ENCODE measurements at places on chromosomes 6 and 20. TPM values are rescaled to one million over a fixed set of nuclear protein-coding genes. Genes with fewer than 3 reads are reported as not detected.

- no peak for DNase-seq
Measured at GRCh38 chr6:11331111-11331510, 98.6 kb upstream of the NEDD9 start.

DNA sequence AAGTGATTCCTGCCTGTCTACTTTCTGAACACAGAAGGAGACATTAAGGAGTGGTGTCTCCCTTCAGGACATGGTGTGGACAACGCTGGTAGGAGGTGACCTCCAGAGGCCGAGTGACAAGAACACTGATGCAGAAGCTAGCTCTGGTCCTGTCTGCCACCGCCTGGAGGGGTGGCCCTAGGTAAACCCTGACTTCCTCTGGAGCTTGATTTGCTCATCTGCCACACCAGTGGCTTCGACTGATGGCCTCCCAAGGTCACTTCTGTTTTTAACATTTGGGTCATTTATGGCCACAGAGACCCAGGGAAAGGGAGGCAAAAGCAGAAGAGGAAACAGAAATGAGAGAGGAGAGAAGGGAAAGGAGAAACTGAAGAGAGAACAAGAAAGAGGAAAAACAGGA is 49.4 kb upstream of the SLC22A23 start:
- DNase-seq: no peak

- DNase-seq: no peak
Measured at GRCh38 chr20:58841539-58842264, 9.0 kb downstream of the GNAS-AS1 start.

GRCh38 chr6:33737267-33738026 is 9.3 kb downstream of the IP6K3 start:
- no peak for DNase-seq

GRCh38 chr6:33908025-33908424 is 104.2 kb upstream of the MLN start:
- no peak for DNase-seq

- no peak for DNase-seq
Measured at GRCh38 chr20:50126662-50127061, 13.7 kb upstream of the UBE2V1 start.

DNA sequence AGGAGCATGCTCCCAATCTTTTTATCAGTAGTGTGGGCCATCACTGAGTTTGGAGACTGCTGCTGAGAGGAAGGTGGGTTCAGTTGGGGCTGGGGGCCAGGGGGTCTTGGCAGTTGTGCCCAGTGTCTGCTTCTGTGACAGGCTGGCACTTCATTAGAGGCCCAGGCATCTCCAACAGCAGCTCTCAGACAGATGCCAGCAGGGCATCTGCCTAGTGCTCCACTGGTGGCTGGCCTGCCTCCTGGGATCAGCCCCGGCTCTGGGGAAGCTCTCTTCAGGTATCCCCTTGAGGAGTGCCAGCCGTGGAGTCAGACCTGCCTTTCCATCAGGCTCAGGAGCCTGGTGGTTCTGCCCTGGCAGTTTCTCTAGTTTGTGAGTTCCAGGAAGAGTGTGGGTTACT is 77.3 kb downstream of the DTD1 start:
- DNase-seq: no peak

GRCh38 chr20:8227293-8227692 is 95.2 kb downstream of the PLCB1 start:
- no peak for DNase-seq

DNA sequence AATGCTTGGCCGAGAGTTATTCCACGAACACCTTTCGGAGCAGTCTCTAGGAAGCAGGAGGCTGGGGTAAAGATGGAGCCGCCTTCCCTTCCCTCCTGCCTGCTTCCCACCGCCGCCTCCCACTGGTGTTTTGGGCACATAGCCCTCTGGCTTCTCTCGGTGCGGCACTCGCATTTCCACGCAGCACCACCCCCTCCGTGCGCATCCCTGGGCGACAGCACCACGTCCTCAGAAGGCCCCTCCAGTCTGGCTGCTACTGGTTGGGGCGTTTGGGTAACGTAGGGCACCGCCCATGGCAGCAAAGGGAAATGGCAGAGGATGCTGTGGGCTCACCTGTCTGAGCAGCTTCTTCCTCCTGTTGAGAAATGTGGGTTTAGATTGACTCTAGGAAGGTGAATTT is 2.4 kb downstream of the COL20A1 start:
- no peak for DNase-seq

DNA sequence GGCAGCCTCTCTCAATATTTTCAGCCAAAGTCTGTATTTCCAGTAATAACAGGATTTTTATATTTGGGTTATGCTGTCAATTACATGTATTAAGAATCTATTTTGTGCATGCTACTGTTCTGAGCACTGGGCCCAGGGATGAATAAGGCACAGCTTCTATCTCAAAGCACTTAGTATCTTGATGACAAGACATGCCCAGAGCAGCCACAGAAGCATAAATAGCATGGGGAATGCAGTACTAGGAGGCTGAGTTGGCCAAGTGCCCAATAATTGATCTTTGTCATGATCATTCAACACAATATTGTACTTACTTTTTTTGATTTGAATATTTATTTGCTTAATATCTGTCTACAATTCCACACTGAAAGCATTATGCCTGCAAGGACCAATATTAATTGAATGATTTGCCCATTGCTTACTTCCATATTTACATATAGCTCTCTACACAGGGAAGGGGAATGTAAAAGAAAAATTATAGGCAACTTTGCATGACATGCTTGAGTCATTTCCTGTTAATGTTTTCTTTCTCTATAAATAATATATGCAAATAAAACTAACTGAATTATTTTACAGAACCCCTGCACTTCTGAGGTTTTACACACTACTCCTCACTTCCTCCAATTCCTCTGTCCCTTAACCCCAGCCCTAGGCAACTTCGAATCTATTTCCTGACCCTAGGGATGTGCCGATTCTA is 298.9 kb upstream of the BMP2 start:
- no peak for DNase-seq

GRCh38 chr6:137510923-137511322 is 16.7 kb upstream of the OLIG3 start:
- no peak for DNase-seq

DNA sequence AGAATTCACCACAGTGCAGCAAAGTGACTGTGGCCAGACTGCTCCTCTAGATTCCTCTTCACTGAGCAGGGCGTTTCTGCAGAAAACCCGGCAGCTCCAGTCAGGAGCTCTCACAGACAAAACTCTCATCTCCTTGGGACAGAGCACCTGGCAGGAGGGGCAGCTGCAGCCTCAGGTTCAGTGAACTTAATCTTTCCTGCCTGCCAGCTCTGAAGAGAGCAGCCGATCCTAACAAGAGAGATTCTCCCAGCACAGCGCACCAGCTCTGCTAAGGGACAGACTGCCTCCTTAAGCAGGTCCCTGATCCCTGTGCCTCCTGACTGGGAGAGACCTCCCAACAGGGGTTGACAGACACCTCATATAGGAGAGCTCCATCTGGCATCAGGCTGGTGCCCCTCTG is 1065.5 kb downstream of the GRIK2 start:
- no peak for DNase-seq

DNA sequence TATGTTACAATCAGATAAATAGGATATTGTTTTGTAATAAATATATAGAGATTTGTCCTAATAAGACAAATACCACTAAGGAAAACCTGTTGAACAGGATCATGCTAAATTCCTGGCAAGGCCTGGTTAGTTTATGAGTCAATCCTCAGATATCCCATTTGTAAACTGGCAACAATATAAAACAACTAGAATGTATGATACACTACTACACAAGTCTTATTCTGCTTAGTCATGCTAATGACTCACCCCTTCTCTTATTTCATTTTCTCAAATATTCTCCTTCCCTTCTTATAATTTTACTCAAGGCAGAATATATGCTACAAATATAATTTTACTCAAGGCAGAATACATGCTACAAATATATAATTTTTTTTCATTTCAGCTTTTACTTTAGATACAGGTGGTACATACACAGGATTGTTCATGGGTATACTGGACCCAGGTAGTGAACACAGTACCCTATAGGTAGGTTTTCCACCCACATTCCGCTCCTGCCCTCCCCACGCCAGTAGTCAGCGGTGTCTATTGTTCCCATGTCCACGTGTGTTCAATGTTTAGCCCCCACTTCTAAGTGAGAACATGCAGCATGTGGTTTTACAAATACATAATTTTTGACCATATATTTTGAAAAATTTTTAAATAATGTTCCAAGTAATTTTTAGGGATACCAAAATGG is 6.3 kb downstream of the OSER1 start:
- peak; percentile 94 for DNase-seq

DNA sequence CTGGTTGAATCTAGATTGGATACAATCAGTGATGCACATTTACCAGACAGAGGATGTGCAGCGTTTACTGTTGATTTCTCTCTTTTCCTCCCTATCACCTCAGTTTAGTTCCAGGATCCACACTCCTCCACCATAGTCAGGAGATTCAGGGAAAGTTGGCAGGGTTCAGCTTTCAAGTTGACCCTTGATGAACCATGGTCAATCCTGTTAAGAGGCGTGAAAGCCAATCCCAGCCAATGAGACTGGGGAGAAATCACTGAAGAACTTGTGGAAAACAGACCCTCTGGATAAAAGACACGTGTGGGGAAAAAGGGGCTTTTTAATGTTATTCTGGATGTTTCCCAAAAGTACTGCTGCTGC is 19.2 kb upstream of the SCP2D1 start:
- DNase-seq: no peak

- no peak for DNase-seq
Measured at GRCh38 chr6:33433544-33434191, 13.8 kb downstream of the SYNGAP1 start.

DNA sequence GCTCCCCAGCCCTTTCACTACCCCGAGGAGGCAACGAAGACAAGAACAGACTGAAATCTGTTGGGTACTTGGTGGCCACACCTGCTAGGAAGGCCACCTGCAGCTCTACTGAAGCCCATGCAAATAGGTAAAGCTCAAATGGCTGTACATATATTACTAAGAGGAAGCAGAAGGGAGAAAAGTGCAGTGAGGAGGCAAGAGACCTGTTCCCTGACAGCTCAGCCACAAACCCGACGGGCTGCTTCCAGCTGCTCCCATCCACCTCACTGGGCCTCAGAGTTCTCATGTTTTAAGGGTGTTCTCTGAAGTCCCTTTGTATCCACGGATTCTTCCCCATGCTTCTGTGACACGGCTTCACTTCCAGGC is 24.6 kb downstream of the TRAM2 start:
- DNase-seq: peak; percentile 54

GRCh38 chr6:120735641-120736040 is 598.6 kb downstream of the TBC1D32 start:
- no peak for DNase-seq

GRCh38 chr6:48027704-48028435 is 83.1 kb downstream of the PTCHD4 start:
- DNase-seq: no peak

DNA sequence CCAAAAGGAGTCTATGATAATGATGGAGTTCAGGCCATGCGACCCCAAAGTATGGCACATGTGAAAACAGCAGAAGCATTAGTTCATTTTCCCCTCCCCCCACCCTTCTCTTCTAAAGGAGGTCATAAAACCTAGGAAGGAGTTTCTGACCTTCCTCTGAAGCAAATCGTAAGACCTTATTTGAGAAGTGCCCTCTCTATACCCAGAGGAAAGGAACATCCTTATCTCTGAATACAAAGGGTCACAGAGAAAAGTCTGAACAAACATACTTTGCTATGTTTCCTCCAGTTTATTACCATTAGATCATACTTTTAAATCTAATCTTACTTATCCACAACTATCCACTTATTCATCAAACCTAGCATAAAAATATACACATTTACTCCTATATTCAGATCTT is 48.6 kb downstream of the SLX4IP start:
- no peak for DNase-seq

GRCh38 chr6:132811276-132811675 is 3.1 kb upstream of the RPS12 start:
- DNase-seq: peak; percentile 18

- DNase-seq: peak; percentile 77
Measured at GRCh38 chr6:140921366-140922226, 1211.1 kb upstream of the GJE1 start.

DNA sequence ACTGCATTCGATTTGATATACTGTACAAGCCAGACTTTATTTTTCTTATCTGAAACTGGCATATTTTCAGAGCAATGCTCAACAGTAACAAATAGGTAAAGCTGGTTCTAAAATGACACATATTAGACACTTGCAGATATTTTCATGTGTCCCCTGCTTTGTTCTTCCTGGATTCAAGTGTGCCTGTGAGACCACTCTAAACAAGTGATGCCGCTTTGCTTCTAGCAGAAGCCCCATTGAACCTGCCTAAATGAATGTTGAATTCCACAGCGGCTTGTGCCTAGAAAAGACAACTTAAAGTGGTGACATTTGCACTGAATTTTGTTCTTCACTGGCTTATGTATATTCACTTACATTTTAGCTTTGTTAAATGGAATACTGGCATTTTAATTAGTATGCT is 115.7 kb downstream of the AKAP7 start:
- DNase-seq: no peak

- DNase-seq: no peak
Measured at GRCh38 chr20:50089140-50089786, 23.7 kb downstream of the UBE2V1 start.

DNA sequence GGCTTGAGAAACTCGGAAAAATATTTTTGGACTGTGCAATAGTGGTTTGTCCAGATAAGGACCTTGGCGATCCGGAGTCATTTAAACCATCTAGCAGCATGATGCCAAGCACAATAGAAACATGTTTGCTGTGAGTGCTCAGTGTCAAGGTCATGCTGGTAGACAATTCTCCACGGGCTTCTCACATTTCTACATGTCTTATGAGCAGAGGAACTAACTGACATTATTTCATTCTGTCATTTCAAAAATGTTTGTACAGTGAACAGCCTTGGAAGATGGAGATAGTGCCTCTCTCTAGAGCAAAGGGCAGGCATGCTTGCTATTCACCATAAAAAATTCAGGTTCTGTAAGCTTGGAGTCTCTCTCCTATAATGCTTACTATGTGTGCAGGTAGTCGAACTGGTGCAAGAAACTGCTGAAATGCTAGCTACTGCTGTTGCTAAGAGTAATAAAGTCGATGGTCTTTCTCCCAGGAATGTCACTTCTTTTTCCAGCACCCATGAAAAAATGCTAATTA is 25.4 kb upstream of the CCN2 start:
- DNase-seq: peak; percentile 26

Gene STMND1
- total RNA-seq: not detected

Gene EYA2
- total RNA-seq: 0.11 TPM

Gene RNF39
- not detected for total RNA-seq

Gene LKAAEAR1
- 1.7 TPM for total RNA-seq

Gene ARMH2
- not detected for total RNA-seq

Gene BMP6
- total RNA-seq: 0.06 TPM

Gene PGBD1
- total RNA-seq: 11.9 TPM

Gene FAM184A
- total RNA-seq: 0.29 TPM

Gene CPXM1
- total RNA-seq: not detected

Gene LHFPL5
- total RNA-seq: 0.17 TPM

Gene AIF1
- total RNA-seq: not detected

Gene OOEP
- not detected for total RNA-seq

Gene R3HDML
- total RNA-seq: not detected

Gene PDE10A
- total RNA-seq: 21.6 TPM

Gene SLC16A10
- 0.63 TPM for total RNA-seq

Gene REV3L
- 29.4 TPM for total RNA-seq

Gene LTA
- not detected for total RNA-seq

Gene EMILIN3
- total RNA-seq: not detected

Gene TBXT
- total RNA-seq: not detected

Gene RBM39
- 195 TPM for total RNA-seq
